ENCODE measurements at places on chromosomes 11 and 22.

DNA sequence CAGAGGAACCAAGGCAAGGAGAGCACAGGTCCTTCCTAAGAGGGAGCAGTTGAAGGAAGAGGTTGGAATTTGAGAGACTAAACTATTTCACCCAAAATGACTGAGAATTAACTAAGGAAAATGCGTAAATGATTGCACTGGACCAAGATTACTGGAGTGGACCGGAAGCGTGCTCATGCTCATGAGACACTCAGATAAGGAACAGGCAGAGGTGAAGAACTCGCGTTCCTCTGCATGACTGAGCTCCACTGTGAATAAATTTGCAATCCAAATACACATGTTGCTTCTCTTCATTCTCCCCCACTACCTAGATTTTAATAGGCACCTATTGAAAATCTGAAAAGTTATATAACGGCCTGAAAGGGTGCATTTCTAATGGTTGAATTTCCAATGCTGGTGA is 207.0 kb downstream of the KIRREL3 start:
- no peak for DNase-seq

- no peak for DNase-seq
Observed at GRCh38 chr11:119188887-119189286, 3.6 kb downstream of the NHERF4 start.

GRCh38 chr22:24584166-24584790 is 8.6 kb downstream of the LRRC75B start:
- DNase-seq: no peak

GRCh38 chr22:36156515-36157419 is 3.8 kb downstream of the APOL3 start:
- DNase-seq: peak; percentile 90

DNA sequence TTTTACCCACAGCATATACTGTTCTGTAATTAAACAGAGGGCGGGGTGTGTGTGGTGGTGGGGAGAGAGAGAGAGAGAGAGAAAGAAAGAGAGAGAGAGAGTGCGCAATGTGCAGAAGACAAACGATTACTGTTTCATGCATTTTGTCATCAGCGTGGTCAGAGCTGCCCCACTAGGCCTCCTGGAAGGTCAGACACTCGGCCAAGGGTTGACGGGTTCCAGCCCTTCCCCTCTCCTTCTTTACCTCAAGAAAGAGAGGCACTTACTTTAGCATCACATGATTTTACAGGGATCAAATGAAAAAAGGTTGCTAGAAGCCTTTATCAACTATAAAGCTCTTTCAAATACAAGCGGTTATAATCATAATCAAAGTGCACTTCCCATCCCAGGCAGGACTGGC is 269.2 kb upstream of the SORL1-AS1 start:
- no peak for DNase-seq

DNA sequence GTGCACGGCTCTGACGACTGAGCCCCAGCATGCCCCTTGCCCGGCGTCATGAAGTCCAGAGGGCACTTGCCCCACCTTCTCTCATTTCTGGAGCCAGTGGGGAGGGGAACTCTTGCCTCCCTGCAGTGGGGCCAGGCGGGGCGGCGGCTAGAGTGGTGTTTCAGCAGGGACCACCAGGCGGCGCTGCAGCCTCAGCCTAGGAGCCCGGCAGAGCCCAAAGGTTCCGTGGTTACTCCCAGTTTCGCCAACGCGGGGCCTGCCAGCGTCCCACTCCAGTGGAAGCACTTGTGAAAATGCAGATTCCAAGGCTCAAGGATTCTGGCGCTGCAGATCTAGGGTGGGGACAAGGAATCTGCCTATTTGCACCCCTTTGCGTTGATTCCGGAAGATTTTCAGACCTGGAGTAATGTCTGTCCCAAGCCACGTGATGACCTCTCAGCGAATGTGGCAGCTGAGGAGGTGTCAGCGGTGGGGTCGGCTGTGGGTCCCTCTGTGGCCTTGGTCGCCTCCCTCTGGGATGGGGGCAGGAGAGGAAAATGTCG is 55.7 kb downstream of the CD82 start:
- DNase-seq: peak; percentile 69

DNA sequence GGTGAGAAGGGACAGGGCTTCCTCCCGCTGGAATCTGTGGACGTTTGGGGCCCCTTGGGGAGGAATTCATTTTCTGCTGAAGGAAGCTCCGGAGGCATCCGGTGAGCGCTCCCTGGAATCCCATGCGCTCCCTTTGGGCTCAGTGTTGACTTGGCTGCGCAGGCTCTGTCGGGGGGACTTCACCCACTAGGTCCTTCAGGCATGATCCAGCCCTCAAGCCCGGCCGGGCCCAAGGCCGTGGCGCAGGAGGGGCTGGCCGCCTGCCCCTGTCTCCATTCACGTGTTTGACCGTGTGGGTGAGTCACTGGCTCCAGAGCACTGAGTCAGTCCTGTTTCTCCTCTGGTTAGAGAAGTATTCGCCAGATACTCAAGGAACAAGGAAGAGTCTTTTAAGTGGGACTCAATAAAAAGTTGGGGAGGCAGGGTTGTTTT is 1.4 kb downstream of the CTTN start:
- peak; percentile 81 for DNase-seq

- DNase-seq: no peak
Observed at GRCh38 chr11:17954395-17955252, 58.2 kb downstream of the SERGEF start.

DNA sequence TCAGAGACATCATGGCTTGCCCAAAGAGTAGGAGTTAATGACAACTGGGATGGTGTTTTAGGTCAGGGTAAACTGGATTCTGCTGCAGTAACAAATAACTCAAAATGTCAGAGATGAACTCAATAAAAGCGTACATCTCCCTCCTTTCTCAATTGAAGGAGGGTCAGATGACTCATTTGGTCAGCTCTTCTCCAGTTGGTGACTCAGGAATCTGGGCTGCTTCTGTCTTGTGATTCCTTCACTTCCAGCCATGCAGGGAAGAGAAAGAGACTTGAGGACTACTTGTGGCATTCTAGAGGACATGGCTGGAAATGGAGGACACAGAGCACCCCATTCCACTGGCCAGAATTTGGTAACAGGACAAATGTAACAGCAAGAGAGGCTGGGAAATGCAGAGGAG is 3.2 kb upstream of the SYT13 start:
- no peak for DNase-seq

GRCh38 chr22:27088026-27088425 is 430.6 kb downstream of the MIAT start:
- no peak for DNase-seq

- no peak for DNase-seq
Observed at GRCh38 chr11:75233754-75234172, 6.8 kb upstream of the TPBGL start.

DNA sequence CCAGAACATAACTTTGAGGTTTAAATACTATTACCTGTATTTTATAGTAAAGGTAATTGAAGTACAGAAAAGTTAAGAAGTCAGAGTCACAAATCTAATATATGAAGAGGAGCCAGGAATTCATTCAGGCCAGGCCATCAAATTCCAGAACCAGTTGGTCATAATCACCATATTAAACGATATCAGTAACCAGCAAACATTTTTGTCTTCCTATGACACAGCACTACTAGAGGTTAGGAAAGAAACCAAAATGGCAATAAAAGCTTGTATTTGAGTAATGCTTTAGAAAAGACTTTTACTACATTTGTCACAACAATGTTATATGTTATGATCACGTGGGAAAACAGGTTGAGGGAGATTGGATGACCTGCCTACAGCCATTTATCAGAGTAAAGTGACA is 62.2 kb downstream of the DKK3 start:
- no peak for DNase-seq

- no peak for DNase-seq
Observed at GRCh38 chr11:104968856-104969776, 742 bp upstream of the CASP4 start.

DNA sequence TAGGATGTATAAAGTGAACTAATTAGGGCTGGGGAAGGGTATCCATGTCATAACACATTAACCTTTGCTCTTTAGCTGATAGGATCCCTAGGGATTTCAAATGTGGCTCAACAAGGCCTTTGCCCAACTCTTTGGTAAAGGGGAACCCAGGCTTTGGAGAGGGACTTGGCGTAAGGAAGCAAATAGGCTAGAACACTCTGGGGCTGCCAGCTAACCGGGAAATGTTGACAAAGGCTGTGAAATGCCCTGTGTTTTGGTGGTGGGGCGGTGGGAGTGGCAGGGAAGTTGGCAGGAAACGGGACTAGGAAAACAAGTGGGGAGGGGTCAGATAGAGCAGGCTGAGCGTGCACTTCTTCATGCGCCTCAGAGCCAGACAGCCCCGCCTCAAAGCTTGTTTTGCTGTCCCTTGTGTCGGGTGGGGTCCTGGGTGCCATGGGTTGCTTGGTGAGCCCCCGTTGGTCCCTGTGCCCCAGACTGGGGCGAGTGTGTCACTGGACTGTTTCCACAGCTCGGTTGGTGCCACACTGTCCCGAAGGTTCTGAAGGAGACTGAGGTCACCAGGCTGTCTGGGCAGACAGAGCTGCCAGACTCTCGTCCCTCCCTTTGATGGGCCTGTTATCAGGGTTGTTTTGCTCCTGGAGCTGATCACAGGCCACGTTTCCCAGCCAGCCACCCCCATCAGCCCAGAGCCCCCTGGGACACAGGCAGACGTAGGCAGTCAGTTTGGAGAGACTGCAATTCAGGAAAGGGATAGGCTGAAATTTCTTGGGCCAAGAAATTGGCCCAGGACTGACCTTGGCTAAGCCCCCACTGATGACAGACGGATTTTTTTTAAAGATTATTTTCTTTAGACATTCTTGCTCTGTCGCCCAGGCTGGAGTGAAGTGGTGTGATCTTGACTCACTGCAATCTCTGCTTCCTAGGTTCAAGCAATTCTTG is 19.6 kb downstream of the KCTD21 start:
- no peak for DNase-seq

DNA sequence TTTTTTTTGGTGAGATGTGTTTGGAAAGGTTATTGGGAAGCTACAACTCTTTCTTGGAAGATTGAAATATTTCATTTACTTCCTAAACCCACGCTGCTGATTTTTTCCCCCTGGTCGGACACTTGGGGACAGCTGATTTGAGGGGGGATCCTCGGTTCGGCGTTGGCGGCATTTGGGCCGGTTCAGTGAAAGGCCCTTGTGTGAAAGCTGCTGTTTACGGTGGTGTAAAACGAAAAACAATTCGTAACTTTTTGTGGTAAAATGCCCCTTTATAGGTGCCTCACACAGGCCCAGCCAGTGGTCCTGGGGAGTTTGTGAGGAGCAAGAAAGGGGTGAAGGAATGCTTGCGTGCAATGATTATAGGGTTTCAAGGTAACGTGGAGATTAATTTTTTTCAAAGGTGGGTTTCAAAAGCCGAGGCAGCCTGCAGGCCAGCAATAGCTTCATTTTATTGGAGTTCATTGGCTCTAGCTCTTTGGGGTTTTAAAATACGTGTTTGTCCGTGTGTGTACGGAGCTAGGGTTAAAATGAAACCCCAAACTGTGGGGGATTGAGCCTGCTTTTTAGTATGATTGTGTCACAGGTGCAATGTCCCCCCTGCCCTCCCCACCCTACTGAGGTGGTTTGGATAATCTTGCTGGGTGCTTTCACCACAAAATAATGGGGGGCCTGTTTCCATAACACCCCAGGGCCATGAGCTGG is 77.2 kb upstream of the PPARA start:
- no peak for DNase-seq

DNA sequence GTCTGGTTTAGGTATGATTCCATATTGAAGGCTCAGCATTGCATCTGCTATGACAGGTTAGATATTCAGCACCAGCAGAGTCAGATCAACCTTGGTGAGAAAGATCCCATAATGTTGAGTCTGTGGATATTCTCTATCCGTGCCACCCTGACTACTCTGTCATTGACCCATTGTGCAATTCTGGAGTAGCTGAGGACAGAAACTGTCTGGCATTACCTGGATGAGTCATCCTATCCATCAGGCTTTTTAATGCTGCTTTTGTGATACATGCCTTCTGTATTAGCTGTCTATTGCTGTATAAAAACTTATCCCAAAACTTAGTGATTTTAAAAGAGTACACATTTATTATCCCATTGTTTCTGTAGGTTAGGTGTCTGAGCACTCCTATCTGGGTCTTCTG is 189.1 kb upstream of the FAT3 start:
- DNase-seq: no peak

- no peak for DNase-seq
Observed at GRCh38 chr11:34643846-34644245, 23.0 kb downstream of the EHF start.

DNA sequence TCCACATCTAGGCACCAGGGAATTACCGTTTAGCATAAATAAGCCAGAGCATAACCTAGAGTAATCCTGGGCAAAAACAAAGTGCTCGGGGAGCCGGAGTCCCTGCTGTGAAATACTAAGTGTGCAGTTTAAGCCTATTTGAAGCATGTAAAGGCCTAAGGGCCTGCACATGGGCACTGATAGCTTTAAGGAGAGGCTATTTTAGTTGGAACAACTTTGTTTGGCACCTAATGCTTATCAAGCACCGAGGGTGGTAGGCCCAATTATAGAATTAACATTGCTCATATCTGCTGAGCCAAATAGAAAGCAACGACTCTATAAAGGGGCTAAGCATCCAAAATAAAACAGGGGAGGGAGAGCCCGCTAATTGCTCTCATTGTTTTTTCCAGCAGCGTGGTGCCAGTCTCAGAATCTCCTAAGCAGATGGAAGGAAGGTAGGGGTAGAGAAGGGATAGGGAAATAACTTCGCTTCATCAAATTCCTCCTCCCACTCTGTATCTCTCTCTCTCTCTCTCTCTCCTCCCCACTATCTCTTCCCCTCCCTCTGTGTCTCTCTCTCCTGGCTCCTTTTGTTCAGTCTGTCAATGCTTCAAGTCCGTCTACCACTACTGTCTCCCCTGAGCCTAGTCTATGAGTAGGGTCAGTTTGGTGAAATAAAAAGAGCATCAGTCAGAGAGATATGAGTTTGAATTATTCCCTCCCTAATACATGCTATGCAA is 292.8 kb downstream of the NXPE2 start:
- no peak for DNase-seq

DNA sequence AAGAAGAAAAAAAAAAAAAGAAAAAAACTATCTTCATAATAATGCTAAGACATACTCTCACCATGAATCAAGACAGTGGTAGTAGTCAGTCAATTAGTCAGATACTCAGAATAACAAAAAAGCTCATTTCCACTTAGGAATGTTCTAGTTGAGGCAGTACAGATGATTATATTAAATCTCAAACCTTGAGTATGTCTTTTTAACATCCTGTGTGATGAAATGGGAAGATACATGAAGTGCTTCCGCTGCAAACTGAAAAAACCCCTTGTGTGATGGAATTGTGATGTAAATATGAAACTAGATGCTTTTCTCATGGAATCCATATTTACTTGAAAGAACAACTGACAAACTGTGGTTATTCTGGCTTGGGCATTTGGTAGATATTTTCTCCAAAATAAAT is 13.7 kb downstream of the AMOTL1 start:
- DNase-seq: no peak
